ENCODE measurements at places on chromosomes 12 and 14.

- no peak for DNase-seq
Measured at GRCh38 chr14:105119408-105120025, 49.1 kb downstream of the JAG2 start.

GRCh38 chr12:1583421-1584078 lies 10.8 kb downstream of the FBXL14 start:
- DNase-seq: no peak

DNA sequence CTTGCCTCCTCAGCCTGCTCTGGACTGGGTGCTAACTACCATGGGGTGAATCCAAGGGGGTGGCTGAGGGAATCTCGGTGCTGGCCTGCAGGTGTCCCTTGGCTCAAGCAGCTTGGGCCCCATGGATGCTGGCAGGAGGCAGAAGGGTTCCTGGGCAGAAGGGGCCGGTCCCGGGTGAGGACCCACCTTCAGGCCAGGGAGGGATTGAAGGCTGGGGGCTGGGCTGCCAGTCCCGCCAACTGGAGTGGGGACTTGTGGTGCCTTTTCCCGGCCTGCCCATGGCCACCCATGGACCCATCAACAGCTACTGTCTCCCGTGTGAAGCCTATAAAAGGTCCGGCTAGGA lies 550.1 kb downstream of the SLC6A15 start:
- DNase-seq: no peak

GRCh38 chr12:127191129-127191528 lies 1075.8 kb upstream of the TMEM132C start:
- no peak for DNase-seq

DNA sequence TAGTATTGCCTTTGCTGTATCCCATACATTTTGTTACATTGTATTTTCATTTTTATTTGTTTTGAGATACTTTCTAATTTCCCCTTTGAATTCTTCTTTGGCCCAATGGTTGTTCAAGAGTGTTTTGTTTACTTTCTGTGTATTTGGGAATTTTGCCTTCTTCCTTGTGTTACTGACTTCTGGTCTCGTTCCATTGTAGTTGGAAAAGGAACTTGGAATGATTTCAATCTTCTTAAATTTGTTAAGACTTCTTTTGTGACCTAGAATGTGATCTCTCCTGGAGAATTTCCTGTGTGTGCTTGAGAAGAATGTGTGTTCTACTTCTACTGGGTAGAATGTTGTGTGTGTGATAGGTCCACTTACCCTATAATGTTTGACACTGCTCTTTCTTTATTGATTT lies 304.4 kb upstream of the RTL1 start:
- no peak for DNase-seq

DNA sequence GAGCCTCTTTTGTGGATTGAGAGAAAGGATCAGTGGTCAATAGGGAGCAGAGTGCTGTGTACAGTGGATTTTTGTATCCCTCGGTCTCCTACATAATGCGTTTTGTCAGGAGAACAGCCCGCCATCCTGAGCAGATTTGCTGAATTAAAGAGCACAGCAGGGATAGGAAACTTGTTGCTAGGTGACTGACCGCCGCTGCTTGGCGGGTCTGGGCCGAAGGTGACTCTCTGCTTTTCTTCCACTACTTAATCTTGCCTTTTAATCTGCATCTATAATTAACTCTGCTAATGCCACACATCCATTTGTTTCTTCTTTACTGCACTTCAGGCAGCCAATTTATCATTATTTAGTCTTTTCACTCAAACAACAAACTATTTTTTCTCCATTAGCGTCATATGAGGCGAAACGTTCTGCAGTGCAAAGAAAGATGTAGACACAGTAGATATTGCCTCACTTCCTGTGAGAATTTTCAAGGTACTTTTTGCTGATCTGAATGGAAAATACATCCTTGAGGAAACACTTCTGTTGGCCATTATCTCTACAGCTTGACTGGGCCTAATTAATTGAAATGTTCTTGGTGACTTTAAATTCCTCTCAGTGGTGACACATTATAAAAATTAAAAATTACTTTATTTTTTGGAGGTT lies 108.0 kb downstream of the PPM1A start:
- no peak for DNase-seq

GRCh38 chr12:56029166-56029519 lies 8.3 kb downstream of the IKZF4 start:
- no peak for DNase-seq

DNA sequence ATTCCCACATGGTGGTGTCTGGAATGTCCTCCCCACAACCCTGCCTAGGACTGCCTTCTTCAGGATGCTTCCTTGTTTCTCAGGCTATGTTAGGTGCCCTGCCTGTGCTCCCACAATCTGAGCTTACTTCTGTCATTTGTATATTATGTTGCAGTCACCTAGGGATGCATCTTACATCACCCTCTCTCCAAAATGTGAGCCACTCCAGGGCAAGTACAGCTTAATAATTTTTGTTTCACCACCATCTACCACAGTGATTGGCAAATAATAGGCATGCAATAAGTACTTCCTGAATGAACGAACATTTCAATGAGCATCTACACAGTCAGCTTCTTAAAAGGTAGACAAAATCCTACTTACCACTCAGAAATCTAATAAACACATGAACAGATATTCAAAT lies 37.6 kb downstream of the ZFYVE26 start:
- no peak for DNase-seq

GRCh38 chr14:90255871-90256270 lies 482 bp upstream of the PSMC1 start:
- no peak for DNase-seq

DNA sequence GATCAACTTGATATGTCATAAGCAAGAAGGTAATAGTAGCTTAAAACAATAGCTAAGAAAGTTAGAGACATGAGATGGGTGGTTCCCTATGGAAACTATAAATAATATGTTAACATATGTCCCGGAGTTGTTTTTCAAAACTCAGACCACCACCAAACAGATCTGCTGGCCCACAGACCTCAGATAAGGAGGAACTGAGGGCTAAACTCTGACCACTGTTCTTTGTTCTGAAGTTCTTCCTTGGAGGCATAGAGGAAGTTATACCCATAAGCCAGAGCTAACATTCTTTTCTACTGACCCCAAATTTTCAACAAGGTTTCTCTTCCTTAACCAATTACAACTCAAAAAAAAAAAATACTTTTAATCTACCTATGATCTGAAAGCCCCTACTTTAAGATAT lies 156.1 kb upstream of the FSCB start:
- no peak for DNase-seq

DNA sequence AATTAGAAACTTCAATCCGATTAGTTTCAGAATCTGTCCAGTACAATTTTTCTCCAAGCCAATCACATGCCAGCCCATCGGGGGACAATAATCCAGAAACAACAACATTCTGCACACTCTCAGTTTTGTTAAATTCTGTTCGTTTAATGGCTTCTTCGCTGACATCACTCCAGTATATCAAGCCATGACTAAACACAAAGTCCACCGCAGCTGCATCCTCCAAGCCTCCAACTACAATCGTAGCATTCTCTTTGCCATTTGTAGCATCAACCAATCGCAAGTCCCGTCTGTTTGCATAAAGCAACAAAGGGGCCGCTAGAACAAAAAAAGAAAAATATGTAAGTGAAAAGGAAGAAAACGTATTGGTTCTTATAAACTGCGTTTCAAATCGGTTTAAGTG lies 22.5 kb downstream of the LRP6 start:
- no peak for DNase-seq

DNA sequence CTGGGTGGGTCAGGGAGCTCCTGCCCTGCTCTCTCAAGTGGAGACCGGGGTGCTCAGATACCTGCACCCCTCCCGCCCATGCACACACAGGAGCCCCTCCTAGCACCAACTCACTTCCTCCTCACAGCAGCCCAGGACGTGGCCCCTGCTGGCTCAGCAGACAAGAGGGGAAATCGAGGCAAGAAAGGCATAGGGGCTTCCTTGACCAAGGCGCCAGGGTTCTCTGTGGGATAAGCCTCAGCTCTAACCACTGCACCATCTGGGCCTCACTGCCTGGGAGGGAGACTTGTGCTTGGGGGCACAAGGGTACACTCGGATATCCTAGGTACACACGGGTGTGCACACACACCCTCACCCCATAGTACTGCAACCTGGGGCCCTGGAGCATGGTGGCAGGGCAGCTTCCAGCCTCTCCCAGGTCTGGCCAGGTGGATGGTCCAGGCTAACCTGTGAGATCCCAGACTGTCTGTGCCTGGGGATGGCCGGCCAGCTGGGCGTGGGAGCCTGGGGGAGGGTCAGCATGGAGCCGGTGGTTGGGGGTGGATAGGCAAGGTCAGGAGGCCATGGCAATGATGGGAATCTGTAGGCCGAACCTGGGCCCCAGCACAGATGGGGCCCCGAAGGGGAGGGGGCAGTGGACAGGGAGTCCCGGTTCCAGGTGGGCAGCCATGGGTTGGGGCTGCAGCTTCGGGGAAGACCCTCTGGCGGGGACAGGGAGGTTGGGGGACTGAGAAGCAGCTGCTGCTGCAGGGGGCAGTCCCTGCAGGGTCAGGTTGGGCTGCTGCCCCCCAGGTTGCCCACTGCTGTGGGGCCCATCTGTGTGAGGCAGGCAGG lies 312.4 kb downstream of the TMEM121 start:
- no peak for DNase-seq

DNA sequence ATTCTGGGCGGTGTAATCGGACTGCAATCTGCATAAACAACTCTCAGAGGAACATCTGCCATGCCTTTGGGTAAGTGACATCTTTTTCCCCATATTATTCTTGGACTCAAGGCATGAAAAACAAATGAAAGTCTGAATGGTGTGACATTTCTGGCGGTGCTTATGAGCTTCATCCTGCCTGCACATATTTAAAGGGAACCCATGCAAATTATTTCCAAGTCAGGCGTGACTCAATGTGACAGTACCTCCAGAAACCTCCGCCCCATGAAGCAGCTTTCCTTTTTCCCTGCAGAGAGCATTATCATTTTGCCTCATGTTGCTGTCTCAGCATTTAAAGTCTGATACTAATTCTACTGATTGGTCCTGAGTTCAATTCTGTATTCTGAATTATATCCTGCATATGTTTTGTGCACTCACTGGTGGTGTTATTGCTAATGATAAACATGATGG lies 585.4 kb downstream of the SNAPC1 start:
- no peak for DNase-seq

DNA sequence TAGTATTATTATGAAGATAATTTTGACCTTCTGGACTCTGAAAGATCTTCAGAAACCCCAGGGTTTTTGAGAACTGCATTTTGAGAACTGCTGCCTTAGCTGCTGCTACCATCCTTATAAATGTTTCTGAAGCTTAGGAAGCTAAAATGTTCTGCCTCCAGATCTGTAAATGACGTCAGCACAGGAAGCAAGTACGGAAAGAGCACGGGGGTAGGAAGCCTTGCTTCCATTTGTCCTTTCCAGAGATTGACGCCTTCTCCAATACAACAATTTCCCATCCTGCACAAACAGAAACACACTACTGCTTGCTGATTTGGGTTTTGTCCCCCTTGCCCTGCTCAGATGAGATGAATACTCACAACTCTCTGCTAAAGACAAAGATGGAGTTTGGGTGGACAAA lies 17.9 kb downstream of the RAD52 start:
- no peak for DNase-seq

GRCh38 chr14:46058964-46059563 lies 592.5 kb downstream of the RPL10L start:
- DNase-seq: no peak

DNA sequence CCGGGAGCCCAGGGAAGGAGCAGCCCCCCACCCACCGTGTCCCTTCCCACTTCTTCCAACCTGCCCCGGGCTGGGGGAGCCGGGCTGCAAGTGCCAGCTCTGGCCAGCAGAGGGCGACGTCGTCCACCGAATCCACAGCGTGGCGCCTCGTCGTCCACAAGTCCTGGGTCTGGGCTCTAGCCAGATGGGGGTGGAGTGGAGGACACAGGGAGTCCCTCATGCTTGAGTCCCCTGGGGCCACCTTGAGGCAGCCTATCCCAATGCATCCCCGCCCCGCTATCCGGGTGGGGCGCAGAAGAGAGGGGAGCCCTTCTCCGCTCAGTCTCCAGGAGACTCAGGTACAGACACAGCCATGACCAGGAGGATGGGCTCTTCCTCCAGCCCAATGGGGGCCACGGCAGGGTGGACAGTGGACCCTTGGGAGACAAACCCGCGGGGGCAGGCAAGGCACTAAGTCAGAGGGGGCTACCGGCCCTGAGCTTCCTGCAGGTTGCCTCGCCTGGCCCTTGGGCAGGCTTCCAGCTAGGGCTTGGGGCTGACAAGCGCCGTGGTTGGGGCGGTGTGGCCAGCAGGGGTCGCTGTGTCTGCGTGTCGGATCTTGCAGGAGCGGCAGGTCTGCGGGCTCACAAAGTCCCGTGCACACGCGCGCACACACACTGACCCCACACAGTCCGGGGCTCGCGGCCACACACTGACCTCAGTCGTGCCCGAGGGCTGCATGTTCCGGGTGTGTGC lies 5.5 kb downstream of the AQP5 start:
- DNase-seq: peak; percentile 18

DNA sequence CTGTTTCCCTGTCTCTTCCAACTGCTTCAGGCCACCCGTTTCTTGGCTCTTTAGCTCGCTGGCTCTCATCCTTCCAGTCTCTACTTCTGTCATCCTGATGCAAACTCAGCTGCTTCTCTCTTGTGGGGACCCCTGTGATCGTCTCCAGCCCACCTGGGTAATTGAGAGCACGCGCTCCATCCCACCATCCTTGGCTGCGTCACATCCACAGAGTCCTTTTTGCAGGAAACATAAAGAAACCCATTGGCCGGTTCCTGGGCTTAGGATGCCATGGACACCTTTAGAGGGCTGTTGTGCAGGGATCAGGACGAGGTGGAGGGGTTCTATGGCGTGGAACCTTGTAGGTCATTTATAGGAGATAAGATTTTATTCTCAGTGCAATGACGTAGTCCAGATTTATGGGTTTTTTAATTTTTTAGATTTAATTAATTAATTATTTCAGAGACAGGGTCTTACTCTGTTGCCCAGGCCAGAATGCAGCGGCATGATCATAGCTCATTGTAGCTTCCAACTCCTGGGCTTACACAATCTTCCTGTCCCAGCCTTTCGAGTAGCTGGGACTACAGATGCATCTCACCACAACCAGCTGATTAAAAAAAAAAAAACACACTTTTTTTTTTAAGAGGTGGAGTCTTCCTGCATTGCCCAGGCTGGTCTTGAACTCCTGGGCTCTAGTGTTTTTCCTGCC lies 82.6 kb downstream of the CCDC92 start:
- no peak for DNase-seq

- DNase-seq: no peak
Measured at GRCh38 chr14:70425354-70425753, 8.5 kb upstream of the SYNJ2BP start.

DNA sequence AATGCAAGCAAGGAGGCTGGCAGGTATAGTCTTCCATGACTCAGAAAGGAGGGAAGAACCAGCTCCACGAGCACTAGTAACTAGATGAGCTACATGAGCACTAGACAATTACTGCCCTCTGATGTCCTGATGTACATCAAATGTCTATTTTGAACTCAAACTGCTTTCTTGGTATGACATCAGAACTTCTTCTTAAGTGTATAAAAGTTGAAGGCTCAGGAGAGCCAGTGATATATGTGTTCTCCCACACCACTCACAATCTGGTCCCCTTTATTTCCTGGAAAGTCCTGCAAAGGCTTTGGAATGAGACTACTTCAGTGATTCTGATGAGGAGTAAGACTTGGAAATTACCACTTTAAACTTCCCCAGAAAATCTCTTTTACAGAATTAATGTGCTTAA lies 18.5 kb upstream of the DHRS7 start:
- DNase-seq: no peak

Measured in esophagus squamous epithelium (tissue), 5 donors.